OCI-LY7 (cell line): ENCODE measurements at places on chromosomes 4 and X.

GRCh38 chrX:31219174-31219573 is 147.3 kb upstream of the FTHL17 start:
- DNase-seq = no peak

DNA sequence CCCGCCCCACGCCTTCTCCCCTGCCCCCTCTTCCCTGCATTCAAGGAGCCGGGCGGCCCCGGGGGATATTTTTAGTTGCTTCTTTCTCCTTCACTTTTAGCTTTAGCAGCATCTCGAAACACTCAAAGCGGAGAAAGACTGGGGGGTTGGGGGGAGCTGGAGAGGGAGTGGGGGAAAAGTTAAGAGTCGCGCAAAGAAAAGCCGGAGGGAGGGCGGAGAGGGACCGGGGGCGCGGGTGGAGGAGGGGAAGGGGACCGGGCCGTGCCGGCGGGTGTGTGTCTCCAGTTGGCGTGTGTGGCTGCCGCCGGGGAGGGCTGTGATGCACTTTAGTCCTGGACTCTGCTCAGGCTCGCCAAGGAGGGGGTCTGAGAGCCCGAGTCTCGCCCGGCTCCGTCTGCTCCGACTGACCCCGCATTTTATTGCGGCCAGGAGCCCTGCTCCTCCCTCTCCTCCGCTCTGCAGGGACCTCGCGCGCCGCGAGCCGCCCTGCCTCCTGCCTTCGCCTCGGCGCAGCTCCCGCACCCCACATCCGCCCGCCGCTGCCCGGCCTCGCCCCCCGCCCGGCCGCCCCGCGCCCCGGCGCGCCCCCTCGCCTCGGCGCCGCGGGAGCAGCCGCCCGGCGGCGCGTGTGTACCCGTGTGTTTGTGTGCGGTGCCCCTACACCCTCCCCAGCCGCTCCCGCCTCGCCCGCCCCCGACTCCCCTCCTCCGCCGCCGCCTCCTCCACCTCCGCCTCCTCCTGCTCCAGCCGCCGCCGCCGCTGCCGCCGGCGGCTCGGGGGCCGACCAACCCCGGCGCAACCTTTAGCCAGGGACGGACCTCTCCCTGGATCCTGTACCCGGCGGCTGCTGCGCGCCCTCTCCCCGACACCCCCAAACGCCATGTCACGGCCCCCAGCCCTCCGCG is 1.4 kb downstream of the ZNF827 start:
- DNase-seq = peak; percentile 69

- no peak for DNase-seq
Observed at GRCh38 chr4:39456946-39457763, 1.6 kb downstream of the RPL9 start.

DNA sequence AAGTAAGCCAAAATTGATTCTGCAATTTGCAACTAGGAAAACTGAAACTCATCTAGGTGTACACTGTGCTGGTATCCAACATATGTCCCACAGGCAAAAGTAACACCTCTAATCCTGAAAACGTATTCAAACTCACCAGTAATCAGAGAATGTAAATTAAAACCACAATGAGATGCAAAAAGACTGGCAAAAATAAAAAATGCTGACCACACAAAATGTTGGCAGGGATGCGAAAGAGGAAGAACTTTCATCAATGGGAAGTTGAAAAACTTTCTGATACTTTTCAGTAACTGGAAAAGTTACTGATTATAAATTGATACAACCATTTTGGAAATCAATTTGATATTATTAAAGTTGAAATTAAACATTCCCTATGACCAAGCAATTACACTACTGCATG is 20.1 kb upstream of the CORIN start:
- no peak for DNase-seq

- DNase-seq = no peak
Observed at GRCh38 chr4:112840061-112840460, 203.1 kb downstream of the LARP7 start.

- DNase-seq = no peak
Observed at GRCh38 chr4:118911238-118911703, 22.6 kb downstream of the SYNPO2 start.
